ENCODE measurements at places on chromosomes 1 and 21.

GRCh38 chr21:39602793-39603192 lies 9.9 kb upstream of the B3GALT5 start:
- DNase-seq, result no peak
- H3K4me3 ChIP-seq, result no peak overlapping the region
- H3K4me1 ChIP-seq, result no peaks in the 10 kb centered on the region
- H3K27me3 ChIP-seq, result no peaks in the 10 kb centered on the region
- H3K36me3 ChIP-seq, result no peaks in the 10 kb centered on the region

GRCh38 chr1:163357378-163357777 lies 35.6 kb downstream of the NUF2 start:
- no peak overlapping the region for H3K4me3 ChIP-seq
- H3K4me1 ChIP-seq, result peaks cover 5% of the 10 kb centered on the region
- peaks cover 1% of the 10 kb centered on the region for H3K36me3 ChIP-seq

DNA sequence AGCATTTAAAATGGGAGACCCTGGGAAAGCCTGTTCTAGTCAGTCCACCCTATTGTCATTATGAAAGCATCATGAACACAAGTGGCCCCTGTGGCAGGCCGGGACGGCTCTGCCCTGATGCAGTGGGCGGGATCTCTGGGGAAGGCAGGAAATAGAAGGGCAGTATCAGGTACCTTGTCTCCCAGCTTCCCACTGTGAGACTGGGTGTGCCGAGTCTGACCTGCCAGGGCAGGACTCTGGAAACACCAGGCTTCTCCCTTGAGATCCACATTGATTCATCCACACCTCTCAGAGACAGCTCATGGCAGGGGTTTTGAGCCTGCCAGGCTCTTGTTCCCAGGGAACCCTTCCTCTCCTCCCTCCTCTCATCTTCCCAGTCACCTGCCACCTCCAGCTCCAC lies 24.5 kb upstream of the GNPAT start:
- H3K36me3 ChIP-seq, result no peaks in the 10 kb centered on the region
- no peaks in the 10 kb centered on the region for H3K27me3 ChIP-seq
- no peak for DNase-seq
- no peak overlapping the region for H3K4me3 ChIP-seq

DNA sequence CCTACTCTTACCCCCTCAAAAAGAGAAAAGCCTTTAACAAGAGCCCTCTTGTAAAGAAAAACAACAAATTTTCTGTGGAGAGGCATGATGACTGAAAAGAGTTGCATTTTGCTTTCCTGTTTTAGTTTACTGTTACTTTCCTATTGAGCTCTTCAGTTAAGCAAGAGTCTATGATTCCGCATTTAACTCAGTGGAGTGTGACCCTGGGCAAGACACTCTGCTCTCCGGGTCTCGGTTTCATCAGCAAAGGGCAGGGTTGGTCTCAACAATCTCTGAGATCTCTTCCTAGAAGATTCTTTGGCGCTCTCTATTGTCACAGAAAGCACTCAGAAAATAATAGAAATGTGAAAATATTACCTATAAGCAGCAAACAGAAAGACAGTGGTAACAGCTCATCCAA lies 175.7 kb downstream of the TGFBR3 start:
- peaks cover 22% of the 10 kb centered on the region for H3K36me3 ChIP-seq
- peaks cover 26% of the 10 kb centered on the region for H3K4me1 ChIP-seq
- DNase-seq, result no peak
- no peak overlapping the region for H3K27ac ChIP-seq
- no peak overlapping the region for H3K4me3 ChIP-seq

- H3K36me3 ChIP-seq, result no peaks in the 10 kb centered on the region
- H3K4me1 ChIP-seq, result peaks cover 34% of the 10 kb centered on the region
- no peak for DNase-seq
- no peak overlapping the region for H3K4me3 ChIP-seq
- H3K27ac ChIP-seq, result peak overlapping the region; percentile 83
These were observed 175.0 kb upstream of the HMCN1 start for GRCh38 chr1:185559151-185559550.

- peaks cover 2% of the 10 kb centered on the region for H3K27me3 ChIP-seq
- no peaks in the 10 kb centered on the region for H3K36me3 ChIP-seq
- no peak overlapping the region for H3K4me3 ChIP-seq
- DNase-seq, result no peak
- H3K4me1 ChIP-seq, result no peaks in the 10 kb centered on the region
These were observed 41.1 kb downstream of the GLIS1 start for GRCh38 chr1:53697721-53698383.

- H3K4me1 ChIP-seq, result no peaks in the 10 kb centered on the region
- H3K36me3 ChIP-seq, result no peaks in the 10 kb centered on the region
- DNase-seq, result no peak
- H3K4me3 ChIP-seq, result no peak overlapping the region
- H3K27me3 ChIP-seq, result no peaks in the 10 kb centered on the region
These were observed 33.0 kb downstream of the PTPN14 start for GRCh38 chr1:214518361-214518760.

GRCh38 chr1:151377150-151377884 lies 4.8 kb upstream of the SELENBP1 start:
- DNase-seq, result no peak
- H3K27me3 ChIP-seq, result no peaks in the 10 kb centered on the region
- H3K36me3 ChIP-seq, result no peaks in the 10 kb centered on the region
- no peak overlapping the region for H3K4me3 ChIP-seq
- no peaks in the 10 kb centered on the region for H3K4me1 ChIP-seq

- H3K4me1 ChIP-seq, result no peaks in the 10 kb centered on the region
- H3K27me3 ChIP-seq, result no peaks in the 10 kb centered on the region
- H3K36me3 ChIP-seq, result no peaks in the 10 kb centered on the region
- no peak for DNase-seq
These were observed 162.6 kb downstream of the PIK3R3 start for GRCh38 chr1:45969866-45970265.

GRCh38 chr1:108816049-108816893 lies 40.6 kb downstream of the AKNAD1 start:
- no peaks in the 10 kb centered on the region for H3K4me1 ChIP-seq
- no peak overlapping the region for H3K27ac ChIP-seq
- no peaks in the 10 kb centered on the region for H3K27me3 ChIP-seq

DNA sequence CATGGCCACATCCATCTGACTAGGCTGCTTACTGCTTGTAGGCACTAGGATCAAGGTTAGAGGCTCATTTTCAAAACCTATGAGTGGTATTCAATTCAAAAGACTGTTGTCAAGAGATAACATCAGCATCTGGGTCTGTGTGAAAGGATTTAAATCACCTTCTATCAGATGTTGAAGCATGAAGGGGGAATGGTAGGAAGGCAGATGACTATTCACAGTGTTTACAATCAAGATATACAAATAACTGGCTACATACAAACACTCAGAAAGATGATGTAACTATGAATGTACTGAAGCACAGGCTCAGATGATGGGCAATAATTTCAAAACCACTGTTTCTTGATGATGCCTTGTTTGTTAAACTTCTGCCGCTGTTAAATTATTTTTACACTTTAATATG lies 249.2 kb downstream of the SLC45A1 start:
- no peak overlapping the region for H3K4me3 ChIP-seq
- no peak overlapping the region for H3K27ac ChIP-seq

- H3K36me3 ChIP-seq, result peaks cover 40% of the 10 kb centered on the region
- H3K27ac ChIP-seq, result no peak overlapping the region
- H3K4me1 ChIP-seq, result peaks cover 15% of the 10 kb centered on the region
- no peak for DNase-seq
These were observed 9.8 kb downstream of the NADK start for GRCh38 chr1:1768249-1768992.

- H3K27me3 ChIP-seq, result no peaks in the 10 kb centered on the region
- H3K36me3 ChIP-seq, result peaks cover 20% of the 10 kb centered on the region
- peak overlapping the region; percentile 47 for H3K27ac ChIP-seq
- no peak for DNase-seq
These were observed 1.9 kb downstream of the SLC39A1 start for GRCh38 chr1:153961421-153961820.

GRCh38 chr1:145827966-145828365 lies 4.0 kb downstream of the POLR3C start:
- peak overlapping the region; percentile 37 for H3K4me3 ChIP-seq
- peak overlapping the region; percentile 94 for H3K27ac ChIP-seq
- H3K27me3 ChIP-seq, result no peaks in the 10 kb centered on the region
- H3K36me3 ChIP-seq, result peaks cover 71% of the 10 kb centered on the region
- no peak for DNase-seq

DNA sequence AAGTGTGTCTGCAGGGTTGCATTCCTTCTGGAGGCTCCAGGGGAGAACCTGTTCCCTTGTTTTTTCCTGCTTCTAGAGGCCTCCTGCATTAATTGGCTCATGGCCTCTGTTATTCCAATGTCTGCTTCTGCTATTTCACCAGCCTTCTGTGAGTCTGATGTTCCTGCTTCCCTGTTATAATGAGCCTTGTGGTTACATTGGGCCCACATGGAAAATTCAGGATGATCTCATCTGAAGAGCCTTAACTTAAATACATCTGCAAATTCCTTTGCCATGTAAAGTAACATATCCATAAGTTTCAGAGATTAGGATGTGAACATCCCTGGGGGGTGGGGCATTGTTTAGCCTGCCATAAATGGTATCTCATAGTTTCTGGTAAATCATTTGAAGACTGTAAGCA lies 181.1 kb downstream of the RWDD3 start:
- no peaks in the 10 kb centered on the region for H3K36me3 ChIP-seq
- DNase-seq, result no peak
- H3K27ac ChIP-seq, result no peak overlapping the region
- no peaks in the 10 kb centered on the region for H3K4me1 ChIP-seq
- H3K27me3 ChIP-seq, result no peaks in the 10 kb centered on the region

- H3K27ac ChIP-seq, result no peak overlapping the region
- peaks cover 95% of the 10 kb centered on the region for H3K27me3 ChIP-seq
These were observed 6.5 kb upstream of the BARHL2 start for GRCh38 chr1:90723590-90724108.

DNA sequence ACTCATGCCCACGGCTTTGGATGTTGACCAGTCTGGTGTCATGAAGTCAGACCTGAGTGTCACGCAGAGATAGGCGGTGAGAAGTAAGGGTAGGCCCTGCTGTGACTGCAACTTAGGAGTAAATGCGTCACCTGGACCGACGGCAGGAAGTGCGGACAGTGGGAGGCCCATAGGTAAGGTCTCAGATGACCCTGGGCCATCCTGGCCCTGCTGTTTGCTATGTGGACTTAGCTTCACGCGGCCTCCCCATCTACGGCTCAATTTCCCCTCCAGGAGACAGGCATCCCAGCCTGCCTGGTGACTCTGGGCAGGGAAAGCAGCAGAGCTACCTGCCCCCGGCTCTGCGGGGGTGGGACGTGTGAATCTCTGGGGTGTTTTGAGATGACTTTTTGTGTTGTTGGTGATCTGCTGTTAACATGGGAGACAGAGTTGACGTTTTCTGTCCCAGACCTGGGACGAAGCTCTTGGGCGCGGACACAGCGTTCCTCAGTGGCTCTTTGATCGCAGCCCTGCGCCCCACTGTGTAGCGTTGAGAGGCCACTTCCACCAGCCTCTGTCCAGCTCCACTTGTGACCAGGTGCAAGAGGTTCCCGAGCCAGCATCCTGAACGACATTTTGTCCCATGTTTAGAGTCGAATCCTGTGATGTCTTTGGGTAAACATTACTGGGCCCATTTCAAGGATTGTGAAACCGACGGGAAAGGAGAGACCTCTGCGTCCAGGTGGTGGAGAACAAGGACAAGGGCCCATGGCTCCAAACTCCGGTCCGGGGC lies 39.9 kb downstream of the CRYAA start:
- no peak for DNase-seq
- no peaks in the 10 kb centered on the region for H3K36me3 ChIP-seq
- no peaks in the 10 kb centered on the region for H3K4me1 ChIP-seq
- H3K27ac ChIP-seq, result no peak overlapping the region
- peaks cover 3% of the 10 kb centered on the region for H3K27me3 ChIP-seq
- no peak overlapping the region for H3K4me3 ChIP-seq

- peaks cover under 1% of the 10 kb centered on the region for H3K27me3 ChIP-seq
- H3K27ac ChIP-seq, result no peak overlapping the region
- no peaks in the 10 kb centered on the region for H3K36me3 ChIP-seq
- no peaks in the 10 kb centered on the region for H3K4me1 ChIP-seq
These were observed 93.7 kb upstream of the ETS2 start for GRCh38 chr21:38712071-38712470.

DNA sequence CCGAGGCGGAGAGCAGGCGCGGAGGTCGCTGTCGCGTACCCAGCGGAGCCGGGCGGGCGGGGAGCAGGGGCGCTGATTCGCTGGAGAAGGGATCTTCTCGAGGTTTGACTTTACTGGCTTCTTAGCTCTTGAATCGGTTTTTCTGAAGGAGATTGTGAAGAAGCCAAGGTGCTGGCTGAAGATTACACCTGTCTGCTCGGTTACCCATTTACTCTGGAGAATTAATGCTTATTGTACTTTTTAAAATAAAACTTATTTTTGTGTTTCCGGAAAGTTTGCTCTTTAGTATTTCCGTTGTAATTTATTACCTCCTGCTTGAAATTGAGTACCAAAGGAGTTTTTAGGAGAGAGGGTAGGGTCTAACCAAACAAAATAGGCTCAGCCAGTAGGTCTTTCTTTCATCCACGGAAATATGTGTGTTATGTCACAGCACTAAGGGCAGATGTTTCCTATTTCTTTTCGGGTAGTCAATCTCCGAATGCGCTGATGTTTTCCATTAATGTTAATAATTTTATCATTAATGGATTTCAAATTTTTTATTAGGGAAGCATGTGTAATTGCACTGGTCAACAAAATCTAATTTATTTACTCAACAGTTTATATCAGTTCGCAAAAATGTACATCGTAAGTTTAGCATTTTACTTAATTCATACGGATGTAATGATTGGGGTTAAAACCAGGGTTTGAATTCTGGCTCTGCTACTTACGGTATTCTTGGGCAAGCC lies 510 bp upstream of the GNG5 start:
- no peak for DNase-seq
- H3K4me1 ChIP-seq, result peaks cover 20% of the 10 kb centered on the region
- peak overlapping the region; percentile 99 for H3K4me3 ChIP-seq

DNA sequence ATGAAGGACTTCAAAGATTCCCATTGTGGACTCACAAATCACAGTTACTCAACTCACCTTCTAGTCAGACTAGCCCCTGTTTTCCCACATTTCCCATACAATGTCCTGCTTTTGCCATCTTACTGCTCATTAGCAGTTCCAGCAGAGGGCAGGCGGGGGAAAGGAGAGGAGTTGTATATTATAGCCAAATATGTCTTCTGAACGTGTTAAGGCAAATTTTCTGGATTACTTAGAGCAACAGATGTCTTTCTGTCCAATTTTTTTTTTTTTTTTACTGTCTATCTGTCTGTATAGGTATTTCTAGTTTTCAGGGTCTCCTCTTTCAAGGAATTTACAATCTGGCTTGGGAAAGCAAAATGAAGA lies 29.9 kb upstream of the DDAH1 start:
- H3K27ac ChIP-seq, result no peak overlapping the region
- DNase-seq, result no peak
- peaks cover 3% of the 10 kb centered on the region for H3K27me3 ChIP-seq
- H3K4me3 ChIP-seq, result no peak overlapping the region

DNA sequence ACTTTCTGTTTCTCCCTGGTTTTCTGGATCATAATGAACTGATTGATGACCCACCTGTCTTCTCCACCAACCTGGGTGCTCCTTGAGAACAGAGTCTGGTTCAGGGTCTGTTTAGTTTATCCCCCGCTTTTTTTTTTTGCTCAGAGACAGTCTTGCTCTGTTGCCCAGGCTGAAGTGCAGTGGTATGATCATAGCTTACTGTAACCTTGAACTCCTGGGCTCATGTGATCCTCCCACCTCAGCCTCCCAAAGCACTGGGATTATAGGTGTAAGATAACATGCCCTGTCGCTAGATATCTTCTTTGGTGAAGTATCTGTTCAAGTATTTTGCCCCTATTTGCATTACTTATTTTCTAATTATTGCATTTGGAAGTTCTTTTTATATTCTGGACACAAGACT lies 30.2 kb upstream of the CITED4 start:
- no peak overlapping the region for H3K4me3 ChIP-seq
- peaks cover 9% of the 10 kb centered on the region for H3K27me3 ChIP-seq
- H3K27ac ChIP-seq, result no peak overlapping the region
- H3K36me3 ChIP-seq, result peaks cover 3% of the 10 kb centered on the region
- peaks cover 7% of the 10 kb centered on the region for H3K4me1 ChIP-seq
- DNase-seq, result no peak
